ENCODE measurements at places on chromosomes 16 and 17.
A peak's percentile ranks its signal among the peaks of the same experiment; 100 is the strongest.

DNA sequence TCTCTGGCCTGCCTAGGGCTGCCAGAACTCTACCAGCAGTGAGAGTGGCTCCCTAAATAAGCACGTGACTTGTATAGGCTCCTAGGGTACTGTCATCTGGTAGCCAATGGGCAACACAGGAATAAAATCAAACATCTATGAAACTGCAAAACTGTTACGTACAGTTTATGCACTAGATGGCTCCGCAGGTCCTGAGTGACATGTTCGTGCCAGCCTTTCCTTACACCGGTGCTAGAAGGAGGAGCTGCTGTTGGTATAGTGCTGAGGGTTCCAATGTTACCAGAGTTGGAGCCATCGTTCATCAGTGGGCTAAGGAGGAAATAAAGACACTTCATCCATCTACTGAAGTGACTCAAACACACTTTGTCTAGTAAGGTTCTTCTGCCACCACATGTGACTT, 63.2 kb upstream of the TRAP1 start:
- peak; percentile 19 for DNase-seq

DNA sequence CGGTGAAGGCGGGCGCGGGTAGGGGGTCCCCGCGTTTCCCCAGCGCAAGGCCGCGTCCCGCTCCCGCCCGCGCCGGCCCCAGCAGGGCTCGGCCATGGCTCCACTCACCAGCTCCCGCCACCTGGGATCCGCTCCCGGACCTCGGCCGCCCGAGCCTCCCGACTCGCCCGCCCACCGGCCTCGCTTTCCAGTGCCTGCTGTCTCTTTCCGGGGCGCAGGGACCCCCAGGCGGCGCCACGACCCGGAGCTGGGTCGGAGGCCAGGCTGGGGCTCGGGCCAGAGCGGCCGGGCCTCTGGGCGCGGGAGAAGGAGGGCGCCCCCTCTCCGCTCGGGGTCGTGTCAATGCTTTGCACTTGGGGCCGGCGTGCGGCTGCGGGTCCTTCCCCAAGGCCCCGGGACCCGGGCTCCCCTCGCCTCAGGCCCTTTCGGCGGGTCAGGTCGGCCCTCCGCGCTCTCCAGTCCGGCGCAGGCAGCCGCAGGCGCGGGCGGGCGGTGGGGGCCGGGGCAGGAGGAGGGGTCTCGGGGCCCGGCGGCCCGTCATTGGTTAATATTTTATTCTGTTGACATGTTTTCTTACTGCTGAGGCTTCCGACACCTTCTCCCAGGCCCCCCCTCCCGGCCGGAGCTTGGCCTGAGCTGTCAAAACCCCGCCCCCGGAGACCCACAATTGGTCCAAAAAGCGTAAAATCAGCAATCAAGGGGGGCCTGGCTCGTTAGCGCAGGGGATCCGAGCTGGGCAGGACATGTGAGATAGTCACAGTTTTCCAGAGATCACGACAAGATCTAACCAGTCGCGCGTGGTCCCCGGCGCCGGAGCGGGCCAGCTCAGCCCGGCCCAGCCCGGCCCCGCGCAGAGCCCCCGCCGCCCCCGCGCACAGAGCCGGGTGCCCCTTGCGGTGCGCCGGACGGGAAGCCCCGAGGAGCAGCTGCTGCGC, at the start of gene TBX2:
TBX2 (plus strand) TSS at position 713 of the 935 bp plus-strand sequence. CDS start 334 bp downstream, outside the sequence.
- DNase-seq: no peak

DNA sequence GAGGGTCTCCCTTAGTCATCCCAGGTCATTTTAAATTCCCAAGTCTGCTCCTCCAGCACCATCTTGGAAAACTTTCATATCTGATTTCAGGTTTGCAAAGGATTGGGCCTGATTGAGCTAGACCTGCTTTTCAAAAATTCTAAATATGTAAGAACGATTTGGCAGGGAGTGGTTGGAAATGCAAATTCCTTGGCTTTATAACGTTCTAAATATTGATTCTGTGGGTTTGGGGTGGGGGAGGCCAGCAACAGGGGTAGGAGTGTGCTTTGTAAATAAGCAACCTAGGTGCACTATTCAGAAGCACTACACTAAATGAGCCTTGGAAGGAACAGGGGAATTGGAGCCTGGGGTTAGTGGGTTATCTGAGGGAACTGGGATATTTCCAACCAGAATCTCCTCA, 47.9 kb downstream of the TMEM114 start:
- no peak for DNase-seq

- no peak for DNase-seq
Measured at GRCh38 chr17:74773871-74774286, 2.3 kb downstream of the NAT9 start.

DNA sequence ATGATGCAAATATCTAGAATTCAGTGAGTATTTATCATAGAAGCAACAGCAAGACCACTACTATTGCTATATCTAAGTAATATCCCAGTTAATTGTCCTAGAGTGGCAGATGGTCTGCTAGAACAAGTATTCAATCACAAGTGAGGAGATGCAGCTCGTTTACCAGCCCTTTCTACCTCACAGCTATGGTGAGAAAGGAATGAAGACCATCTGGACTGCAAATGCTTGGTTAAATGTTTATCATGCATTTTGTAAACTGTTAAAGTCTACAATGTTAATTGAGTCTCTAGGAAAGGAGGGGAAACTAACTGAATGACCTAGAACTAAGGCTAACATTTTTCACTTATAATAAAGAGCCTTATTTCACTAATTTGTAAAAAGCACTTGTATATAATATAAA, 52.5 kb downstream of the CNOT1 start:
- DNase-seq: no peak

DNA sequence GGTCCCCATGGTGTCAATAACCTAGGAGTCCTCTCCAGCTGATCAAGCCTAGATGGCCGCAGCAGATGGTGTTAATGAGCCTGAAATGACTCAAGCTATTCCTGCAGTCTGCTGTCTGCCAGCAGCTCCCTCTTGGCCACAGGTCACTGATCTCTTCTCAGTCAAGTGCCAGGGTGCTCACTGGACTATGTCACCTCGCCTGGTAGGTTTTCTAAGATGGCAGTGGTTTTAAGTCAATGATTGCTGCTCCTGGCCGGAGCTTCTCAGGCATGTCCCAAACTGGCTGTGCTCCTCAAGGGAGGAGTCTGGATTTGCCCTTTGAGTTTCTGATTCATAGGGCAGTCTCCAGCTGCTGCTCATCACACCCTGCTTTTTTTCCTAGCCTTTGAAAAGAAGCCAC, 58.6 kb upstream of the SHISA6 start:
- no peak for DNase-seq

DNA sequence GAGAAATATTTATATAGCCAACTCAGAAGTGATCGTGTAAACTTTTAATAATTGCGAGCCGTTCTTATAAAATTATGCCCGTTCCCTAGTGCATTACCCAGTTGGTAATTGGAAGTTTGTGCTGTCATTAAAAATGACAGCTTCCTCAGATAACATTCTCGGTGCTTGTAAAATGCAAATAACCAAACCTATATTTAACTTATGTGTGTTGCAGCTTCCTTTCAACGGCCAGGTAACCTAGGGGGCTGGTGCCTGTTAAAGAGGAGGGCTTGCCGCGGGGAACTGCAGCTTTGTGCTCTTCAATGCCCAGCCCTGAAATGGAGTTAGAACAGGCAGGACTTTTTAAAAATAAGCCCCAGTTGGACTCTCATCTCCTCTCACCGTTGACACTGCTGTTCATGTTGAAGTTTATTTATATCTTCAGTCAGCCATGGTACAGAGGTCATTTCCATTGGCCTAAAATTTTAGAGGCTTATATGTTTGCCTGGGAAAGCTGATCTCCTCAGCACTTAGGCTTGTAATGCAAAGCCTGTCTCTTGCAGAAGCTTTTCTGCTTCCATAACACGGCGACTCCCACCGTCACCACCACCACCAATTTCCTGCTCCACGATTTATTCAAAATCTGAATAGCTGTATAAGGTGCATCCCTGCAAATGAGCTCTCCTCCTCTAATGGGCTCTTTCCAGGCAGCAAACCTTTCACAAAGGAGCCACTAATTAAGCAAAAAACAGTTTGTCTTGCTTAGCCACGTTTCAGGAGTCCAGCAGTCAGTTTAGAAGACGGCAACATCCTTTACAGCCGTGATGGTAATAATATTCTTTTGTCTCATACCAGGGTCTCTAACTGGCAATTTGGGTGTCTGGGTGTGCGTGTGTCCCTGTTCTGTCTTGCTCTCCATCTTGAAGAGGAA, 74.7 kb downstream of the RPA1 start:
- DNase-seq: no peak

DNA sequence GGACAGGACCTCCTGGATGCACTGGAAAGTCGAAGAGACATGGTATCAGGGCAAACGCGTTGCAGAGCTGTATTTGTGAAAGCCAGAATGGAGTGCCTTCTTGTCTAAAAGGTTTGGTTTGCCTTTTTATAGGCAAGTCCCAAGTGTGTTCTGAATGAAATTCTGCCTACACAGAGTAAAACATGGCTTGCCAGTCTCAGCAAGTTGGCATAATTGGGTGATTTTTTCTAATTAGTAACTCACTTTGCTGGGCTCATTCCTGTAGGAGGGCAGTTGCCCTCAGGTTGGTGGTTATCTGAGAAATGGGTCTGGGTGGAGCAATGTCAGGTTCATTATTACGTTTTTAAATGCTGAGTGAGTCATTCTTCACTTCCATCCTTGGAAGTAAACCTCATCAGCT, at the start of gene KRT25:
KRT25 (minus strand) TSS at position 101 of the 400 bp plus-strand sequence; CDS start at position 41, 60 bp downstream.
- no peak for DNase-seq
